ENCODE measurements at places on chromosomes 5 and 9.

DNA sequence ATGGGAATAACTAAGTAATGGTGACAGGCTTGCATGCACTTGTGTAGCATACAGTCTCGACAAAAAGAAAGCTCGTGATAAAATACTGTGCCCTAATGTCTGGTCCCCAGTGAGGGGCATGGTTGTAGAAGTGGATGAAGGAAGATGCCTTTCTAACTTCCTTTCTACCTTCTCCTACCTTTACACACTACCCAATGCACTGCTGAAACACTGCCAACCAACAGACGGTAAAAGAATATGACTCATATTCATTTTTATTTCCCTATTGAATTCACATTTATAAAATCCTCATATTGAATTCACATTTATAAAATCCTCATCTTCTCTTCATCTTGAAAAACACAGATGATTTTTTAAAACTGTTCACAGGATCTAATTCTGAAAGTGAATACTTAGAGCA is 223.0 kb downstream of the PJA2 start:
- DNase-seq, result no peak

DNA sequence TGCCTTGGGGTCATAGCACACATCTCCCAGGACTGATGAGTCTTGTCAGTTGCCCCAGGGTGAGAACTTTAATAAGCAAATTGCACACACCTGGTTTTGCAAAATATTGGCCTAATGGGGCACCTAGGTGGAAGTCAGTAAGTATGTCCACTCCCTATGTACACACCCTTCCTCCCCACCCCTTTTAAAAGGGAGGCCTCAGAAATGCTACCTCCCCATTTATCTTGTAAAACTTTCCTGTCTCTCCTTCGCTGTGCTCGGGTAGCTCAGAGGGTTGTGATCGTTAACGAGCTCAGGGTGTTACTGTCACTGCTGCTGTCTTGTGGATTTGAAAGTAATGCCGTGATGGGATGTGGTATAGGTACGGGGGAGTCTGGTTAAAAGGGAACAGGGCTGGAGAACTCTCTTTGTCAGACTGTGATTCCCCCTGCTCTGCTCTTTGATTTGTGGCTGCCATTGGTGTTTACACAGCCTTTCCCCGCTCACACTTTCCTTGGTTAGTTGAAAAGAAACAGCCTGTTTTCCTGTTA is 26.2 kb downstream of the ZNF462 start:
- no peak for DNase-seq

DNA sequence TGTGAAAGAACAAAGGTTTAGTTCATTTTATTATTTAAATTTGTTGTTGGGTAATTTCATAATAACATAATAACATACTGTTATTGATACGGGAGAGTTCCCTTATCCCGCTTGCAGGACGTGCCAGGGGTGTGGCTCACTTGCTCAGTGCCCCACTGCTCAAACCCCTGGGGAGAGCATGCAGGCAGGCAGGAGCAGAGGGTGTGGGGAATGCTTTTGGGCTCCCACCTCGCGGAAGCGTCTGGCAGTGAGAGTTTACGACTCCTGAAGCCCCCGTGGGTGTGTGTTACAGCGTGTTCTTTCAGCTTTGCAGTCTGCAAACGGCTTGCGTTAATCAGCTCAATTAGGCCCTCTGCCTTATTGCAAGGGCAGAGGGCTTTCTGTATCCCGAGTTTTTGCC is 675.9 kb downstream of the SEMA5A start:
- DNase-seq, result no peak

DNA sequence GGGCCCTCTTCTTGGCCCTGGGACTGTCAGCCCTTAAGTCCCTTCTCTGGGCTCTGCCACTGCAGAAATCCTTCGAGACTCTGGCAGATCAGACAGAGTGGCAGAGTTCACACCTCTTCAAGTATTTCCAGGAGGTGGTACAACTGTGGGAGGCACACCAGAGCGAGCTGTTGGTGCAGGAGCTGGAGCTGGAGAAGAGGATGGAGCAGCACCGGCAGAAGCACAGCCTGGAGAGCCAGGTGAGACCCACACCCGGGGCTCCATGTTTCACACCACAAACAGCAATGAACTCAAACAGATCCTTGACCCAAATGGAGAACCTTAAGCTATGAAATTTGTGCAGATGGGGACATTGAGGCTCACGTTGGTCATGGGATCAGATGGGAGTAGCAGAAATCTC is 17.5 kb downstream of the CCDC180 start:
- no peak for DNase-seq

GRCh38 chr5:37146896-37147295 is 102.3 kb downstream of the CPLANE1 start:
- no peak for DNase-seq

All from CD4-positive, alpha-beta T cell treated with Interleukin-15 for 4 hours (primary cell).